Esophagus squamous epithelium (tissue), 5 donors: ENCODE measurements at places on chromosomes 11 and 22.

- DNase-seq = no peak
Observed at GRCh38 chr22:20652130-20652529, 121.8 kb upstream of the SERPIND1 start.

GRCh38 chr22:43897751-43898261, 6.0 kb upstream of the PNPLA5 start:
- no peak for DNase-seq

GRCh38 chr22:37377927-37378326, 49.4 kb downstream of the ELFN2 start:
- no peak for DNase-seq

GRCh38 chr11:8338138-8338537, 74.5 kb upstream of the LMO1 start:
- no peak for DNase-seq

DNA sequence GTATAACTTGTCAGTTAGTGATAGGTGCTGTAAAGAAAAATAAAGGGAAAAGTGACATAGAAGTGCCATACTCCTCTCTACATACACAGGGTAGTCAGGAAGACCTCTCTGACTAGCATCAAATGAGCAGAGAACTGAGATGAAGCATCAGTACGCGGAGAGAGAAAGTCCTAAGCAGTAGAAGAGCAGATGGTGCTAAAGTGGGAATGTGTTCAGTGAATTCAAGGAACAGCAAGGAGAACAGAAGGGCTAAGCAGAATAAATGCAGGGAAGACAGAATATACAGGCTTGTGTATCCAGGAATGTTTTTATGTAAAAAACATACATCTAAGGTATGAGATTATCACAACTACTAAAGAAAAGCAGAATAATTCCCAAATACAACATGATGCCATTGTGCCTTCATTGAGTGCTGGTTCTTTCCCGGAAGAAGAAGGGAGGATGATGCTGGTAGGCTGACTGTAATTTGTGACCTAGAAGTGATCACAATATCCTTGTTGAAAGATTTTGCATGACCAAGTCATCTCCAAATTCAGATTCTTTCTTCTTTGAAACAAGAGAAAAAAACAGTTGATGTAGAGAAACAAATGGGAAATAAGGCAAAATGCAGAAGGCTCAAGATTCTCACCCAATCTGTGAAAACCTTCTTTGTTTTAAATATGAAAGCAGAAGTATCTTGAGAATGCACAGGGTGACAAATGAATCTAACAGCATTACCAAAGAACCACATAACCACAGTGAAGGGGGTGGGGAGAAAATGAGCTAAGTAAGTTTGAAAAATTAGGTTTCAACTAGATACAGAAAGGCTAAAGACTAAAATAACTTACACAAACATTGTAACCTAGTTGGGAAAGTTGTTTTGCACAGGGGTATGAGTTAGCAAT, 20.5 kb downstream of the MRE11 start:
- DNase-seq = no peak

- no peak for DNase-seq
Observed at GRCh38 chr22:36467946-36468345, 13.5 kb downstream of the TXN2 start.

- no peak for DNase-seq
Observed at GRCh38 chr11:64100782-64101353, 65.0 kb downstream of the MACROD1 start.

GRCh38 chr11:14140991-14141390, 178.5 kb downstream of the SPON1 start:
- DNase-seq = no peak

DNA sequence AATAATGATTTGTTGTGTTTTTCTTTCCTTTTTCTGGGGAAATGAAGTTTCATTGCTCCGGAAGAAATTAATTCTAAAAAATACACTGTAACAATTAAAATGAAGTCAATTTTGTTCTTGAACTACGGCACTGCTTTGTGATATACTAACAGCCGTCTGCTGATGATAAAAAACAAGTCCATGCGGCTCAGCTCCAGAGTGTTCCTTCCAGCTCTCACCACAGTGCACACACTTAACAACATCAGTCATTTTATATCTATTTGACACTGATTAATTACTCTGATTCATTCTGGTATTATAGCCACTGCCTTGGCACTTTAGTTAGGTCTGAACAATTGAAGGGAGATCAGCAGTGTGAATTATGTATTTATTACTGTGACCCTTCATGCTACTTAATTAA, 97.4 kb upstream of the SLC6A5 start:
- DNase-seq = no peak

GRCh38 chr22:19152942-19153883, 3.1 kb upstream of the GSC2 start:
- no peak for DNase-seq

DNA sequence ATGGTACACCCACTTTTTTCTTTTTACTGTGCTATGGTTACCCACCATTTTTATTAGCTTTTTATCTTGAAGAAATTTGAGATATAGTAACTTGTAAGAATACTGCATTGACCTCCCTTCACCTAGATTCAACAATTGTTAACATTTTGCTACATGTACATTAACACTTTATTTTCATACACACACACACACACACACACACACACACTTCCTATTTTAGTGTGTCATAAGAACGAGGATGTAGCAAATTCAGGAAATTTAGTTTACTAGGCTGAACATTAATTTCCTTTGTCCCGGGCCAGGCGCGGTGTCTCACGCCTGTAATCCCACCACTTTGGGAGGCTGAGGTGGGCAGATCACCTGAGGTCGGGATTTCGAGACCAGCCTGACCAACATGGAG, 1.1 kb upstream of the ATP6V1E1 start:
- no peak for DNase-seq

DNA sequence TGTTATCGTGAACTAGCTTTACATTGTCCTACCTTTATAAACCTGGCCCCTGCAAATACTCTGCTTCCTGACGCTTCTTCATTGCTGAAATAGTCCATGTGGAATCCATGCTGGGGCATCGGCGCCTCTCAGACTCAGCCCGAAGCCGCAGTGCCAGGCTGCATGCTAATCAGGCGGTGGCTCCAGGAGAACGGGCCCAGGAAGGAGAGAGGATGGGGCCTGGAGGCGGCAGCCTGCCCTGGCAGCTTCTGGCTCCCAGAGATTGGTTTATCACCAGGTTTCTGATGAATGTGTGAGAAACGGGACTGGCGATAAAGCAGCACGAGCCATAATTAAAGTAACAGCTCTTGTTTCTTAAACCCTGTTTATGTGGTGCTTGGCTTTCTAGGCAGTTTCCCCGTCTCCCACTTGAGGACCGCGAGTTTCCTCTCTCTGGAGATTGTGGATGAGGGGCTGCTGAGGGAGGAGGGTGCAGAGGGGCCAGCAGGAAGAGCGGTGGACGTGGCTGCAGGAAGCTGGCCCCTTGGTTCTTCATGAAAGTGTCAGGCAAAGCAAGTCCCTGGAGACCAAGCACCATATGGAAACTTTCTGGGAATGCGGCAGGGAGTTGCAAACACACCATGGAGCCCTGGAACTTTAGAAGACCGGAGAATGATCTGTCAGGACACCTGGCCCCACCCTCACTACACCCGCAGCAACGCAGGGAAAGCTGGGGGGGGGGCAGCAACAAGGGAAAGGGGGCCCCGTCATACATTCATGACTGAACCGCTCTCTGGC, 93.4 kb downstream of the NTM start:
- DNase-seq = no peak

- DNase-seq = no peak
Observed at GRCh38 chr11:69141742-69142141, 14.0 kb upstream of the SMIM38 start.

DNA sequence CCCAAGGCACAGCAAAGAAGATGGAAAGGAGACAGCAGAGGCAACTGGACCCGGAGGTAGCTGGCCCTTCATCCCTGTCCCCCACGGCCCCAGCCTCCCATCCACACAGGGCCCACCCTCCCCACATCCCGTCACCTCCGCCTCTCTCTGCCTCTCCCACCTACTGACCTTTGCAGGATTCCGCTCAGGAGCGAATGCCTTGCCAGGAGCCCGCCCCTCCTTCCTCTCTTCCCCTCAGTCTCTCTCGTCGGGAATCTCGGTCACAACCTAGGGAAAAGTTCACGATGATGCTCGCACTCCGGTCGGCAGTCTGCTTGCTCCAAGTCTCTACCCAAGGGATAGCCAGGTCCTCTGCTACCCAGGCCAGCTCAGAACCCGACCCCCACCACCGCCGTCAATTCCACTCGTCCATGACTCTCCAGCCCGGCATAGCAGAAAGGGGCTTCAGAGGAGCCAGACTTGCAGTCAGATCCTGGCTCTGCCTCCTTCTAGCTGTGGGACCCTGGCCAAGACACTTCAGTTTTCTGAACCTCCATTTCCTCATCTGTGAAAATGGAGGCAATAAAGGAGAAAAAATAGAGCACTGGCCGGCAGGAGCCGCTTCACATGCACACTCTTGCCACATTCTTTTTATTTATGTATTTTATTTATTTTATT, 10.2 kb downstream of the AHNAK start:
- no peak for DNase-seq

DNA sequence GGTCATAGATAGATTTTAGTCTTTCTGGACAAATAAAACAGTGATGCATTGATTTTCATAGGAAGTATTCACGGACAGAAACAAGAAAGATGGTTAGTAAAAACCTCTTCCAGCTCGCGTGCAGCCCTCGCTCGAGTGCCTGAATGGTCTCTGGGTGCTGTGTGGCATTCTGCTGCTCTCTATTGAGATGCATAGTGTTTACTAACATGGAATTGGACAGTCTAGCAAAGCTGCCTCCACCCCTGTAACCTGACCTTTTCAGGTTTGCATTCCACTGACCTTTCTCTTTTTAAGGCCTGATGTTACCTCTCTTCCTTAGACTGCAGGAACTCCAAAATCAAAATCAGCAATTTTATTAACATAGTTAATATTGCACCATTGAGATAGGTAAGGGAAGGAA, 643.4 kb downstream of the JRKL start:
- no peak for DNase-seq

- no peak for DNase-seq
Observed at GRCh38 chr11:110356762-110357671, 60.6 kb upstream of the RDX start.

DNA sequence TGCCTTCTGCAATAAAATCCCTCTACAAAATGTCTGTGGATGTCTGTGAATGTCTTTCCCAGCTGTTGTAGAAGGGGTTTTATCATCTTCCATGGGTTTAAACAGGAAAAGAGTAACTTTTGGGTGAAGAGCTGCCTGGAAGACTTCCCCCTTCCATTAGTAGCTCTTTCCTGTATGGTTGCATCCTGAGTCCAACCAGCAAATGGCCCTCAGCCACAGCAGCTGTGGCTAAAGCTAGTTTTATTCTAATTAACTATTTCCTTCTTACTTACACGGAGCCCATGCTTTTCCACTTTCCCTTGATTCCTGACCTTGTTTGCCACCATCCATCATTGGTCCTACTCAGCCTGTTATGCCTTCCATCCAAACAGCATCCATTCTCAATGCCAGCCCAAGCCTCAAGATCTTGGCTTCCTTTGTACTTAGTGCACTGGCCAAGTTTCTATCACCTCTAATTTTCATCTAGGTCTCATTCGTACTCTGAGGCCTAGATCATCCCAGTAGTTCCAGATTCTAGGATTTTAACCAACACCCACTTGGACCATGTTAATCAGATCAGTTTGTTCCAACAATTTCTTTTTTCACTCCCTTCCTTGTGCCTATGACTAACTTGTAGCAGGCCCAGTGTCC, 41.5 kb upstream of the CADM1 start:
- DNase-seq = no peak

DNA sequence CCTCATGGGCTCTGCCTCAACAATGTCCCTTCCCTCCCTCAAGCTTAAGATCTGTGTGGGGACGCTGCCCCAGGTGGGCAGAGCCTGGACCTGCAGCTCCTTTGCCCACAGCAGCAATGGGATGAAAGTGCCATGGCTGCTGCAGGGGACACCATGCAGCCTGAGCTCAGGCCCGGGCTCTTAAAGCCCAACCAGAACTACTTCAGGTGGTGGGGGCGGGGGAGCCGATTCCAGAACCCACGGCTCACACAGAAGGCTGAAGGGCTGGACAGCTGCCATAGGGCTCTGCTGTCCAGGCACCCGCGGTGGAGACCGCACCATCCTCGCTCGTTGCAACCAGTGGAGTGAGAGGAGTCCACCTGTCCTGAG, 12.5 kb downstream of the CHID1 start:
- DNase-seq = no peak

DNA sequence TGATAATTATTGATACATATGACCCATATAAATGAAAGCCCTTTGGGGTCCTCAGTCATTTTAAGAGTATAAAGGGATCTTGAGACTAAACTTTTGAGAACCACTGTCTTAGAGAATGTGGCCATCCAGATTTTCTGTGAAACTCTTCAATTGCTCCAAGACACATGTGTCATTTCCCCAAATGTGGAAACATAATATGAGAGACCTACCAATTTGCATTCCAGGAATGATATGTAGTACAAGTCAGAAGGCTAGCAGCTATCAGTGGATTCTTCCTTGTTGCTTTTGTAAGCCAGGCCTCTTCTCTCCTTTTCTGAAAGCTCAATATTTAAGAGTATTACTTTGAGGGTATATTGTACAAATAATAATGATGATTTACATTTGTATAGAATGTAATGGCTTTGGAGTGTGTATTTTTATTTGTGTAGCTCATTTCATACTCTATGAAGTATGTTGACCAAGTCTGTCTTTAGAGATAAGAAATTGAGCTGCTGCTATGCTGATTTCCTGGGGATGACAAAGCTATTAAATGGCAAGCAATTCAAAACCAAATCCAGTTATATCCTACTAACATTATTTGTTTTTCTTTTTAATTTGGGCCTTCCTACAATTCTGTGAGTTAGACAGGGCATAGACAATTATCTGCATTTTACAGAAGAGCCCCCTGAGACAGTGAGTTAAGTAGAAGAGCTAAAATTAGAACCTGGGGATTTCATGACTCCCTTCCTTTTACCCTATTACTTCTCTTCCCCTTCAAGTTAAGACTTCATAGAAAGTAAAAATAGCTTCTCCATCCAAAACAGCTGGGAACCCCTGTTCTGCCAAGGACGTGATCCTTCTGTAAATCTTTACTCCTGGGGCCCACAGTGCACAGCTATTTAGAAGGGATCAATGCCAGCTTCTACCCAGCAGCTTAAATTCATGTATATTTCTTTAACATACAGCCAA, 131.9 kb downstream of the WNT11 start:
- no peak for DNase-seq

DNA sequence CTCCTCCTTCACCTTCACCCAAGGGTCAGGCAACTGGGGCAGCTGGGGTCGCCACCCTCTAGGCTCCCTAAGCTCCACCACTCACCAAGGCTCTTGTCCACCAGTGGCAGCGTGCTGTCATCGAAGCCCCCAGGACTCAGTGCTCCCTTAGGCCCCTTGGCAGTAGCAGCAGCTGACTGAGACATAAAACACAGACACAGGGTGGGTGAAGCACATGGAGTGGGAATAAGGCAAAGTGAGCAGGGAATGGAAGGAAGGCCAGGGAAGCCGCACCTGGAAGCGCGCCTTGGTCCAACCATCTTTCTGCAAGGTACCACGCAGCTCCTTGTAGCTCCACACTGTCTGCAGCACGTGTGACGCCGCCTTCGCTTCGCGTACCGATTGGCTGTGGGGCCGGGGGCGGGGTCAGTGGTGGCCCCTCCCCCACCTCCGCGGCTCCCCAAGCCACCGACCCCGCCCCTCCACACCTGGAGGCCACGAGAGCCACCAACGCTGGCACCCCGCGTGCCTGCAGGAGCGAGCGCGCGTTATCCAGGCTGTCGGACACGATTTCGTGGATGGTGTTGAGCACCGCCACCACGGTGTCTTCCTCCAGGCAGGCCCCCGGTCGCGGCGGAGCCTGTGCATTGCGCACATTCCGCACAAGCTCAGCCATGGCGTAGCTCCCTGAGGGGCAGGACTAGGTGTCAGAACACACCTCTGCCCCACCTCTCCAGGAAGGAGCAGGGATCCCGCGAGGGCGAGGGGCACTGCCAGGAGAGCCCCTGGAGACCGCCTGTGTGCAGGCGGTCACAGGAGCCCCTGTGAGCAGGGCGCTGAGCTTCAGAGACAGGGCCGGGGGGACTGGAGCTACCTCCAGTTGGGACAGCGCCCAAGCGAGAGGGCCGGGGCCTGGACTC, 31.3 kb upstream of the TXNRD2 start:
- no peak for DNase-seq
